Left hindlimb (tissue), 1 donor: ENCODE measurements at places on chromosomes 5 and 9.

DNA sequence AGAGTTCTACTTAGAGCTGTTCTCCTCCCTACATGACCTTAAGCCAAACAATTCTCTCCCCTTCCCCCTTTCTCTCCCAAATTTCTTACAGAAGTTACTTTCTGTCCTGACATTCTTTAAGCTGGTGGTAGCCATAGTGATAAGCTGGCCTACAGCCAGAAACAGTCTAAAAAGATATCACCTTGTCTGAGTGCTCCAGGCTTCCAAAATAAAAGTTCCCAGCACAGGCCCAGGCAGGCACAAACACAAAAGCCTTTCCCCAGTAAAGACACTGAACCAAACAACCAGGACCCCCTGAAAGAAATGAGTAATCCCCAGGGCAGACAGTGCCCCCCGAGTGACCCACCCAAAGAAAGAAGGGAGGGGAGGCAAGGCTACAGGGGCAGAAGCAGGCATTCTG lies 19.2 kb downstream of the SIL1 start:
- no peak for DNase-seq

- peak; percentile 72 for DNase-seq
Observed at GRCh38 chr9:128911529-128912035, 9.2 kb upstream of the PHYHD1 start.

DNA sequence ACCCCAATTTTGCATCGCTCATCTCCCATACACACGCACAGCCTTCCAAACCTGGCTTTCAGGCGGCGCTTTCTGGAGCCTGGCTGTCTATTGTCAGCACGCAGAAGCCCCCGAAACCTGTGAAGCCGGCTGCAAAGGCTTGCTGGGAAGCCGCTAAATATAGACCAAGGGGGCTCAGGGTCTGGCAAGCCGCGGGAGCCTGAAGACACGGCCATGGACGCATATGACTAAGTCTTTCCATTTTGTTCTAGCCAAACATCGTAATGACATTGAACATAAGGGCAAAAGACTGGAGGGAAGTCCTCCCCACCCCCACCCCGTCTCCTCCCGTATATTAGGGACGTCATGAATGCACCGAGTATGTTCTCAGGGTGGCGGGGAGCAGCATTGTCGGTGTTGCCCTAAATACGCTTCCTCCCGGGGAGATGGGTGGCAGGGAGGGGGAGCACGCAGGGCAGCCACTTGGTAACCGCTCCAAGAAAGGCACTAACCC lies 1.1 kb downstream of the CTNND2 start:
- no peak for DNase-seq

GRCh38 chr9:131019388-131020239 lies 10.6 kb downstream of the LAMC3 start:
- peak; percentile 83 for DNase-seq

DNA sequence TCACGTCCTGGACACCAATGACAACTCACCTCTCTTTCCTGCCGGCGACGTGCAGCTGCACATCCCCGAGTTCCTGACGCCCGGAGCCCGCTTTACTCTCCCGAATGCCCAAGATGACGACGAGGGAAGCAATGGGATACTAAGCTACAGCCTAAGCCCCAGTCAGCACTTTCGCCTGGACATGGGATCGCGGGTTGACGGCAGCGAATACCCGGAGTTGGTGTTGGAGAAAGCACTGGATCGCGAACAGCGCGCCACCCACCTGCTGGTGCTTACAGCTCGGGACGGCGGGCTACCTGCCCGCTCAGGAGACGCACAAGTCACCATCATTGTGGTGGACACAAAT lies 1.1 kb downstream of the PCDHAC1 start:
- DNase-seq, result no peak

GRCh38 chr5:43305948-43306565 lies 7.2 kb downstream of the HMGCS1 start:
- DNase-seq, result no peak

GRCh38 chr5:79964136-79964535 lies 26.9 kb downstream of the MTX3 start:
- no peak for DNase-seq

DNA sequence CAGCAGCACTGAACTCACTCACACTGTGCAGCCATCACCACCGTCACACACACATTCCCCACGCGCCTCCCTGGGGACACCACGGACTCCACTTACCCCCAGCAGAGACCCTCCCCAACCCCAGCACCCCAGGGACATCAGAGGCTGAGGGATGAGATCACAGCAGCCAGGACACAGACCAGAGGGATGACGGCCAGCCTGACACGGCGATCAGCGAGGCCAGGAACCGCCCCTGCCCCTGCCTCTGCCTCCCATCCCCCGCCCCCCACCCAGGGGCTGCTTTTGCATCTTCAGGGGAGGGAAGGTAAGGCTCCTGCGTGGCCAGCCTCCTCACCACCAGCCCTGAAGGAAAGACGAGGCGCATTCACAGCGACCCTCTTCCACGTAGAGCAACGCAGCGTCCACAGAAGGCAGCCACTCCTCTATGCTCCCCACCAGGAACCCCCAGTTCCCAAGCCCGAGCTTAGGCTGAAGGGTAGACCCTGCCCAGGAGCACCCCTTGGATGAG lies 104.5 kb downstream of the VAV2 start:
- no peak for DNase-seq

- no peak for DNase-seq
Observed at GRCh38 chr5:30698217-30698616, 495.3 kb upstream of the CDH6 start.

DNA sequence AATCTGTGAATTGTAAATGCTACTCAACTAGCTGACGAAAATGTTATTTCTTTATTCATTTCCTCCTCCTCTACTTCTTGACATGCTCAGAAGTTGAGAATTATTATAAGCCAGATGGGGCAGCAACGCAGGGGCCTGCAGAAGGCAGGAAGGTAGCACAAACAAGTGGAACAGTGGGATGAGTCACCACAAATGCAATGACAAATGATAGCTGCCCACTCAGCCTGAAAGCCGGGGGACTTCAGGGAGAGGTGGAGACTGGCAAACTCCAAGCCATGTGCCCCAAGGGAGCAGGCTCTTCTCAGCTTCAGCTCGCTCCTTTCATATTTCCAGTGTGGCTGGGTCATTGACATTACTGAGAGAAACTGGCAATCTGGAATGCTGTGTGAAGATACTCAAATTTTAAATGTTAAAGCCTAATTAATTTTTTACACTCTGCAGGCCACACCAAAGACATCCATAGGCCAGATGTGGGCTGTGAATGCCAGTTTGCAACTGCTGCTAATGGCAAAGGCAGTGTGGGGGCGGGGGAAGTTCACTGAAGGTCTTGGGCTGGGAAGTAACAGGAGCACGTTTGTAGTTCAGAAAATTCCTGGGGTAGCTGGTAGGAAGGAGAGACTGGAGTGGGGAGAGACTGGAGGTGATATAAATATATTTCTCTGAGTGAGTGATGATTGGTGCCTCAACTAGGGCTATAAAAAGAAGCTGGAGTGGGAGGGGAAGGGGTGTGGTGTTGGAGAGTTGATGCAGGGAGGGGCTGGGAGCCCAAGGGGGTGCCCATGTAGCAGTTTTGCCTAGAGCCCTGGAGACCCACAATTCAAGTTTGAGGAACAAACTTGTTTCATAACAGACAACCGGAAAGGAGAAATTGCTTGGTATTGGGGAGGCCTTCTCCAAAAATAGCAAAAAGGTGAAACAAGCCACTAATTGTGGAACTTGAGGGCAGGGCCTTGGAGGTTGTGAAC lies 20.8 kb upstream of the ADRB2 start:
- DNase-seq, result peak; percentile 32

- DNase-seq, result no peak
Observed at GRCh38 chr9:137643921-137644320, 25.1 kb downstream of the EHMT1 start.
